ENCODE measurements at places on chromosomes 16 and 17. TPM values are rescaled to one million over a fixed set of nuclear protein-coding genes. Genes with fewer than 3 reads are reported as not detected.

- DNase-seq: no peak
Observed at GRCh38 chr16:57148481-57148880, 37.4 kb downstream of the PSME3IP1 start.

The NAGS gene
- total RNA-seq: 6.8 TPM

The NTN1 gene
- total RNA-seq: 3.1 TPM

GRCh38 chr17:10297691-10298090 is 75.1 kb downstream of the MYH13 start:
- DNase-seq: no peak

DNA sequence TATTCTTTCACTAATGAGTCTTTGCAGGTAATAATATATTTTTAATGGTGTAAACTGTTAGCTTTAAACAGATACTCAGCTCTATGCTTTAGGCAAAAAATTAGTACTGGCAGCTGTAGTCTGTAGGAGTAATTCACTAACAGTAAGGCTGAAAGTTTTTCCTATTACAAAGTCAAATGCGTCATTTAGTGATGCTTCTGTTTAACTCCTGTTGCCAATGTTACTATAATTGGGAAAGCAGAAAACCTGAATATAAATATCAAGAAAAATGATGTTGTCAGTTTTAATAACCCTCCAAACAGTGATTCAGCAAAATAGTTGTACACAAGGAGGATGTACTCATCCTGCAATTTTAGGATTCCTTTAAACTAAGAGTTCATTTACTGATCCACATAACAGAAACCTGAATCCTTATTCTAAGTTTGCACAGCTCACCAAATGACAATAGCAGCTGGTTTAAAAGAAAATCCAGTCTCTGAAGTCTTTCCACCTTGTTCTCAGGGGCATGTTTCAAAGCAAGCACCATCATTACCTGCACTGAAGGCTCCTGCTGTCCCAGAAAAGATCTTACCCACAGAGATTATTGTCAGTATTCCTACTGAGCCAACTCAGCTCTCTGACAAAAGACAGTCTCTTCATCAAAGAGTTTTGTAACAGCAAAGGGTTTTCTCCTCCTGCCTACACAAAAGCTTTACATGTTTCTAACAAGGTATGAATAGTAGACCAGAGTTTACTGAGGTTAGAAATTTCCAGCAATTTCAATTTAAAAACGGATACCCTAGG is 4.2 kb downstream of the CDR2 start:
- no peak for DNase-seq

DNA sequence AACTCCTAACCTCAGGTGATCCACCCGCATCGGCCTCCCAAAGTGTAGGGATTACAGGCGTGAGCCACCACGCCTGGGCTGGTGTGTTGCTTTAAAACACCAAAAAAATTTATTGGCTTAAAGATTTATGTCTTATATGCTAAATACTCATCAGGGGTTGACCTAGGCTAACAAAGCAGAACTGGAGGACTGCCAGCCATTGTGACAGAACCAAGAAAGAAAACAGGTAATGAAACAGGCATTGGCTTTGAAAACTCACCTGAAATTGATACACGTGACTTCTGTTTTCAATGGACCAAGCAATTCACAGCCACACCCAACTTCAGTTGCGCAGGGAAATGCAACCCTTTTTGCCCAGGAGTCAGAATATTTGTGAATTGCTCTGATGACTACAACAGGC is 4.9 kb upstream of the PHAF1 start:
- no peak for DNase-seq

- DNase-seq: no peak
Observed at GRCh38 chr16:48687421-48688038, 77.5 kb upstream of the N4BP1 start.

DNA sequence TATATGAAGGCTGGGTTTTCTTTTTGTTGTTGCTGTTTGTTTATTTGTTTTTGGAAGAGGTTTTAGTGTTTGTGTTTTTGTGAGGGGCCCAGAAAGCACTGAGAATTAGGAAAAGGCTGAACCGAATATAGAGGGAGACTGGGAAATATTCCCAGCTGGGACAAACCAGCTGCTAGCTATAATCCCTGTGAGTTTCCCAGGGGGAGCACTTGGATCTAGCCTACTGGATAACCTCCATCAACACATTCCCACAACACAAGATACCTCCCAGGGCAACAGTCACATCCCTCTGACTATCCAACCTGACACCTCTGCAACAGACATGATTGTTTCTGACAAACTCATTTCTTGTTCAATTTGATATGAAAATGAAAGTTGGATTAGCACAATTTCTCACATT is 16.7 kb downstream of the CDH11 start:
- DNase-seq: no peak

- no peak for DNase-seq
Observed at GRCh38 chr17:1590029-1590746, 27.6 kb upstream of the PITPNA start.

DNA sequence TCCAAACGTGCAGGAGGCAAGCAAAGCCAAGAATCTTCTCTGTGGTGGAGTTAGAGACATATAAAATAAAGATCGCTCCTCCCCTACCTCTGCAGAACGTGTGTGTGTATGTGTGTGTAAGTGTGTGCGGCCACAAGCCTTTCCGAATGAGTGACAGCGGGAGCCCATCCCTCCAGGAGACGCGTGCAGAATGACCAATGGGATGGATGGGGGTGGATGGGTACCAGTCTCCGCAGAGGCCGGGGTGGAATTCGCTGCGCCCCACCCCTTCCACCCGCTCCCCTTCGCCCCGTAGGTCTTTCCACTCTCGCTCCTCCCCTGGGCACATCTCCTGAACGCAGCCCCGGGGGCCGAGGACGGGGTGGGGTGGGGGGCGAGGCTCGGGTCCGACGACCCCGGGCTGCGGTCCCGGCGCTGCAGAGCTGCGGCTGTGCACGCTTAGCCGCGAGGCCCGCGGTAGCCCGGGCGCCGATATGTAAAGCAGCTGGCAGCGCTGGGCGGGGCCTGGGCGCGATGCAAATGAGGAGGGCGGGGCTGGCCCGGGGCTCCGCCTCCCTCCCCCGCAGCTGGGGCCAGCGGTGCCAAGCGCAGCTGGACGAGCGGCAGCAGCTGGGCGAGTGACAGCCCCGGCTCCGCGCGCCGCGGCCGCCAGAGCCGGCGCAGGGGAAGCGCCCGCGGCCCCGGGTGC is at the start of gene PRKCB:
TSS of gene PRKCB (plus strand) at position 594 of the 688 bp plus-strand sequence.
- DNase-seq: peak; percentile 89

DNA sequence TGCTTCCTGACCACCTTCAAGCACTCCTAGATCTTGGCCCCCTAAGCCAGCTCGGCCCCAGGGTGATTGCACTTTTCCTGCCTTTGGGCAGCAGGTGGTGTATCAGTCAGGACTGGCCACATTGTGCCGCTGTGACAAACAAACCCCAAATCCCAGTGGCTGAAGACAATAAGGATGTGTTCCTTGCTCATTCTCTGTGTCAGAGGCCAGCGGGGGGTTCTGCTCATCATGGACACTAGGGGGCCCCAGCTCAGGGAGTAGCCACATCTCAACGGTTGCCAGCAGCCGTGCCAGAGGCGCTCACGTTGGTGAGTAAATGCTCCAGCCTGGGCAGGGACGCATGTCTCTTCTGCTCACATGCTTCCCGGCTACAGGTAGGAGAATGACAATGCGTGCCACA is 60.4 kb downstream of the ZDHHC7 start:
- DNase-seq: no peak

The PLXDC1 gene
- total RNA-seq: 11.0 TPM

GRCh38 chr17:49612726-49613125 is 37.1 kb downstream of the NXPH3 start:
- no peak for DNase-seq

The C17orf107 gene
- 3.3 TPM for total RNA-seq

The FOXL1 gene
- total RNA-seq: 1.0 TPM

- no peak for DNase-seq
Observed at GRCh38 chr17:12815642-12816141, 26.4 kb downstream of the ARHGAP44 start.

GRCh38 chr16:3652373-3653195 is 1.9 kb upstream of the DNASE1 start:
- DNase-seq: no peak

- no peak for DNase-seq
Observed at GRCh38 chr17:80955078-80955477, 36.6 kb upstream of the CHMP6 start.

- no peak for DNase-seq
Observed at GRCh38 chr16:35497399-35497798, 2038.0 kb downstream of the TP53TG3F start.

The SNF8 gene
- 82.3 TPM for total RNA-seq

DNA sequence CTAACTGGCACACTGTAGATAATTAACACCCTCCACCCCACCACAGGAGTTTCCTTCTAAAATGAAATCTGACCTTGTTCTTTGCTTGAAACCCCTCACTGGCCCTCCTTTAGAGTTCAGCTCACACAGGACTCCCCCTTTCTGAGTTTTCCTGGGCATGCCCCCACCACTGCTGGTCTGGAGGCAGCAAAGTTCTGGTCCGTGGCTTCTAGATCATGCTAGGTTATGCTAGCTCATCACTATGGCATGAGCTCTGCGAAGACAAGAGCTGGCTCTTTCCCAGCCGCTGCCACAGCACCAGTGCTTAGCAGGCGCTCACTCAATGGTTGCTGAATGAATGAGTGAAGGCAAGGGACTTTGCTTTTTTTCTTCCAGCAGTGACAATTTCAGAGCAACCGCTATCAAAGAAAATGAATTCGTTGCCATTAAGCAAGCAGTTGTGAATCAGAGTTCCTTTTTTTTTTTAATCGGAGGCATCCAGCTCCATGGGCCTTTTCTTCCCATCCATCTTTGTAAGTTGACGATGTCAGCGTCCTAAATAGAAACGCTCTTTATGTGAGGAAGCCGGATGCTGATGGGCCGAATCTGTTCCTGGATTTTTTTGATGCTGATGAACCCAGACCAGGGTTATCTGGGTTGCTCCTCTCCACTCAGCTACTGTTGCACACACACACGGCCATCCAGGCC is 80.8 kb upstream of the NOL11 start:
- DNase-seq: no peak

The C16orf86 gene
- 3.2 TPM for total RNA-seq

- DNase-seq: no peak
Observed at GRCh38 chr17:66317629-66318028, 15.2 kb downstream of the PRKCA start.

DNA sequence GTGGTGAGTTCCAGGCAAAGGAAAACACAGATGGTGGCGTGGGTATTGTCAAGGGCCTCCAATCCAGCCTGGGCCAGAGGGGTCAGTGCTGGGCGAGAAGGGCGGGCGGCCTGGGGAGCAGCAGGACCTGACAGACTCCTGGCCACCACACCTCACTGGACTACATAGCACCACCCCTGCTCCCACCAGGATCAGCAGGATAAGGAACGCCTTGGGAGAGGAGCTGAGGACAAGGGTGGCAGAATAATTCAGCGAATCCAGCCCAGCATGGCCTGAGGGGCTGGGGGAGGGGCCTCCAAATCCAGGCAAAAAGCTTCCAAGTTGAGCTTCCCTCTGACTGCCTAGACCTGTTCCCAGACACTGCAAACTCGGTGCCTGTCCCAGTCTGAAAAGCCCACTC is 6.5 kb downstream of the DLX4 start:
- DNase-seq: no peak

The PIP4K2B gene
- total RNA-seq: 38.4 TPM

The TMEM238L gene
- total RNA-seq: not detected

DNA sequence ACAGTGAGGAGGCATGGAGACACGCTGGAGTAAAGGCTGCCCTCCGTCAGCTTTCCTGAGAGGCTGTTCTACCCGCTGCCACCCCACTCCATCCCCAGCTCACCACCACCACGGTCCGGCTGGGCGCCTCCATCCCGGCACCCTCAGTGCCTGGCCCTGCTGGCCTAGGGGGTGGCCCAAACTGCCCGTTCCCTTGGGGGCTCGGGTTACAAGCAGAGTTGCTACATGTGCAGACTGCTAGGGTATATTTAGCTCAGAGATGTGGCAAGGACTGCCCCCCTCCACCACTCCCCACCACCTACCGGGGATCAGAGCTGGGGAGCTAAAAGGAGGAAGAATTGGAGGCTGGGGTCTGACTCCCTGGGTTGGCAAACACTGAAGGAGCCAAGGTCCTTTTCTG is 4.1 kb downstream of the CACNB1 start:
- DNase-seq: no peak

DNA sequence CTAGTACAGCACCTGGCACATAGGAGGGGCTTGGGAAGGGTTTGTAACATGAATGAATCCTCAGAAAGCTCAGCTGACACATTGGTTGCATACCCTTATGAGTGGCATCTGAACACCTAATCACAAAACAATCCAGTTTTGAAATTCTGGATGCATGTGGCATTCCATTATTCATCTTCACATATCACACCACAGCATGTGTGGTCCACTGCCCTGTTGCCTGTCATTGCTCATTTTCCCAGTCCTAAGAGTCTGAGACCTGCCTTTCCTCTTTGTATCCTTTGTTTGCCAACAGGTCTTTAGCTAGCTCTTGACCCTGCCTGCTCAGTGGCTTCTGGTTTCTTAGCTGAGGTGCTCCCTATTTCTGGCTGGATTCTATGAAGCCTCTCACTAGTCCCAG is 170.8 kb upstream of the ASIC2 start:
- DNase-seq: no peak

GRCh38 chr17:72079700-72080099 is 41.1 kb upstream of the SOX9 start:
- no peak for DNase-seq

DNA sequence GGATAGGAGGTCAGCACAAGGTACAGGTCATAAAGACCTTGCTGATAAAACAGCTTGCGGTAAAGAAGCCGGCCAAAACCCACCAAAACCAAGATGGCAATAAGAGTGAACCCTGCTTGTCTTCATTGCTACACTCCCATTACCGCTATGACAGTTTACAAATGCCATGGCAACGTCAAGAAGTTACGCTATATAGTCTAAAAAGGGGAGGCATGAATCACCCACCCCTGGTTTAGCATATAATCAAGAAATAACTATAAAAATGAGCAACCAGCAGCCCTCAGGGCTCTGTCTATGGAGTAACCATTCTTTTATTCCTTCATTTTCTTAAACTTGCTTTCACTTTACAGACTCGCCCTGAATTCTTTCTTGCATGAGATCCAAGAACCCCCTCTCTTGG is 1.0 kb upstream of the HSBP1 start:
- DNase-seq: no peak

GRCh38 chr17:47297661-47298400 is 25.9 kb upstream of the EFCAB13 start:
- DNase-seq: no peak

DNA sequence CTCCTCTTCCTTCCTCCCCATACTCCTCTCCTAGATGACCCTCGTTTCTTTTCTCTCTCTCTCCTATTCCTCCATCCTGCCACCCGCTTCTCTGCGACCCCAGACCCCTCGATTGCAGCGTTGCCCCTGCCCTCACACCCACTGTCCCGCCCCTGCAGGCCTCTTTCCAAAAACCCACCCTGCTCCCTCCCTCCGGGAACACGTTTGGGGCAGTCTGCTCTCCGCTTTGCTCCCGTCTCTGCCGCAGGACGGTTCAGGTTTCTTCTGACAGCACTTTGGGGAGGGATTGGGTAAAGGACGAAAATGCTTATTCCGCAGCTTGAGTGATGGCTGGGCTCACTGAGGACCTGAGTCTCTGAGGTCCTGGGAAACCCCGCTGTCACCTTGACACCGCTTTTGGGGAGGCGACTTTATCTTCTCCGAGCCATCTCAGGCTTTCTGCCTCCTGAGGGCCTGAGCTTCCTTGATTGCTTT is 690 bp downstream of the NDE1 start:
- no peak for DNase-seq

The ADGRG3 gene
- 9.4 TPM for total RNA-seq

The ZACN gene
- not detected for total RNA-seq
